Stromal cell of bone marrow (primary cell): ENCODE measurements at places on chromosomes 6 and 20.

DNA sequence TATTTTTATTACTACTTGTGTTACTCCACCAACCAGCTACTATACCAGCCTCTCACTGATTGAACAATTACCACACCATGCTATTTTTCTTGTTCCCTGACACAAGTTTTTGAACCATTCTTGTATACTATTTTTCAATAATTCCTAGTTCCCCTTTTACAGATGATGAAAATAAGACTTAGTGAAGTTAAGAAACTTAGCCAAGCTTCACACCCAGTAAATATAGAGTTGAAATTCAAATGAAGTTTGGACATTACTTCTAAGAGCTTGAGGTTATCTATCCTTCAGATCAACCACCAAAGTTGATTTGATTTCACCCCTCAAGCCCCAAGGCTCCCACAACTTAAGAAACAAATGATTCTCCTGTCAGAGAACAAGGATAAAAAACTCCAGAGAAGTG lies 13.1 kb upstream of the BCAS1 start:
- DNase-seq = no peak

DNA sequence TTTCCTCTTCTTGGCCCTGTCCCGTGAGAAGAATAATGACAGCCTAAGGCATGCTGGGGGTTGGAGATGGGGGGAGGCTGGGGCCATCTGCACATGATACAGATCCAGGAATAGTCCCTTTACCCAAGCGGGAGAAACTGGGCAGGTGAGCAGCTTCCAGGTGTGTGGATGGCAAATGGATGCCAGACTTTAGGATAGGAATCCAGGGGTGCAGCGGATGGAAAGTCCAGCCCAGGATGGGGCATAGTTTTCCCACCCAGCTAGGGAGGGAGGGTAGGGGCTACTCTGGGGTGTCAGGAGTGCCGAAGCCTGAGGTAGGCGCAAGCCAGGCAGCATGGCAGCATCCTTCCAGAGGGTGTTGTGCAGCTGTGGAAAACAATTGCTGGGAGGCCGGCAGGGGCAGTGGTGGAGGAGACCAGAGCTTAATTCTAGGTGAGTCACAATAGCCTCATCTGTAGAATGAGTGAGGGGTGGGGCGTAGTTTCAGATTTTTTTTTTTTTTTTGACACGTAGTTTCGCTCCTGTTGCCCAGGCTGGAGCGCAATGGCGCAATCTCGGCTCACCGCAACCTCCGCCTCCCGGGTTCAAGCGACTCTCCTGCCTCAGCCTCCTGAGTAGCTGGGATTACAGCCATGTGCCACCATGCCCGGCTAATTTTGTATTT lies 15.4 kb upstream of the FAM110A start:
- no peak for DNase-seq

- DNase-seq = no peak
These were observed 234.1 kb upstream of the BMP2 start for GRCh38 chr20:6533351-6533750.

GRCh38 chr6:139853302-139853992 lies 479.0 kb upstream of the CITED2 start:
- no peak for DNase-seq

GRCh38 chr6:63732336-63732735 lies 96.7 kb downstream of the PHF3 start:
- DNase-seq = no peak
